ENCODE measurements at places on chromosomes 2 and 18.

DNA sequence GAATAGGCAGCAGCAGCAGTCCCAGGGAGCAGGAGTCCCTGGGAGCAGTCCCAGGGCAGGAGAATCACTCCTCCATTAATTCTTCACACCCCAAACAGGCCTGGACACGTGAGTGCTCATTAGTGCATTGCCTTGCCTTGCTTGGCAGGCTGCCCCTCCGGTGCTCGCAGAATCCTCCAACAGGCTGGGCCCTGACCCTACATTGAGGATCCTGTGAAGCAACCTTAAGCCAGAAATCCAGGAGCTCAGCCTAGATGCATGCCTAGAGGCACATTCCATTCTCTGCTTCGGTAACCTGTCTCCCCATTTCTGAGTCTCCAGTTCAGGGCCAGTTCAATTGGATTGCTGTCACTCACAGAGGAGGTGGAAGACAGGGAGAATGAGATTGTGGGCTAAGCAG lies 97.4 kb upstream of the LRATD1 start:
- DNase-seq: no peak

- peak; percentile 77 for DNase-seq
Observed at GRCh38 chr18:33469699-33470098, 29.2 kb upstream of the CCDC178 start.

DNA sequence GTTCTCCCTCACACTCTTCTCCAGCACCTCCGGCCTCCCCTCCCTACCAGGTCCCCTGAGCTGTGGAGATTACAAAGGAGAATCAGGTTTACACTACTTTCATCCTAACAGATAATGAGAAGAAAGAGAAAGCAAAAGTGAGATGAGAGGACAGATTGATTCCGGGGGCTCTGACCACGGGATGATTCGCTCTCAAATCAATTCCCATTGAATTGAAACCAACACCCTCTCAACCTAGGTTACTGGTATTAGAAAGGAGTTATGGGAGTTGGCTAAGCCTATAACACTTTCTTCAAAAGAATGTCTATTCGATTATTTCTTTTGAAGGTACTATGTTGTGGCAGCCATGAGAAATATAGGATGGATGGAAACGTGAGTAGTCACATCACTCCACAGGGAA lies 386.2 kb upstream of the TNP1 start:
- DNase-seq: no peak

DNA sequence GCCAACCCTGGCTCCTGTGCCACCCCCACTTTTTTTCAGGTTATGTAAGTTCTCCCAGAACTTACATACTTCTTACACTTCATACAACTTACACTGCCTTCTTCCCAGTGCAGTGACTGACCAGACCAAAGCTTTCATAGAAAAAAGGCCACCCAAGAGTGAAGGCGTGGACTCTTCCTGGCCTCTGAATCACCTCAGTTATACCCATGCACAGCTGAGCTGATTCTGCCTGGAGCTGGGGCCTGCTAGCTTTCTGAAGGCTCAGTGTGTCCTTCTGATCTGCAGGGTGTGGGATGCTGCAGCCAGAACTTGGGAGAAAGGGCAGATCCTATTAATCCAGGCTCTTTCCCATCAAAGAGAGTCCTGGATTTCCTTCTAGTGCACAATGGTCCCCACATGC lies 216.1 kb downstream of the TTC32 start:
- DNase-seq: no peak

All from fibroblast of lung (primary cell).